ENCODE measurements at places on chromosomes 2 and 18.

- DNase-seq: no peak
These were observed 255.6 kb upstream of the OSR1 start for GRCh38 chr2:19614066-19614465.

- no peak for DNase-seq
These were observed 19.4 kb downstream of the OTOF start for GRCh38 chr2:26458365-26459042.

DNA sequence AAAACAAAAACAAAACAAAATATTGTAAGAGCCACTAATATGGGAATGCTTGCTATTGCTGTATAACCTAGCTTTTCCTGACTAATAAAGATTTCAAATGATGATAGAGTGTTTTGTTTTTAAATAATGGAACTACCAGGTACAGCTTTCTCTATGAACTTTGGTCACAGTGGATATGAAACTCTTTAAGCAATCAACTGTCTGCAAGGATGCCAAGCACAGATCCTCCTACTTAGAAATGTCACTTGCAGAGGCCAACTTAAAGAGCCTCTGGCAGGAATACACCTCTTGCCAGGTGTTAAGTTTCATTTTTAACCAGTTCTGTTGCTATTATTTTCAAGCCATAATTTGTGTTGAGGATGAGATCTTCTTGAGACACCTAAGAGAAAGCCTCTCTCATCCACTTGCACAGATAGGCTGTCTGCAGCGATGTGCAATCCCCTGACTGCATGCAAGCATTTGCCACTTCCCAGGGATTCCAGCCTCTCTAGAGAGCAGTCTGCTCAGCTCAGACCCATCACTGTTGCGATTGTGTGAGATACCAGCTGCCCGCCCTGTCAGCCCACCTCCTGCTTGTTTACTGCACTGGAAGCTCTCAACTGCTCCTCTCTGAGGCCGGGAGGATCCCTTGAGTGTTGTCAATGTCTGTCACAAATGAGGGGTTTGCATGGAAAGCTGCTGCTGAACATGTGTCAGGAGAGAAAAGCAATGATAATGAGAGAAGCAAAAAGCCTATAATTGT, 86.1 kb upstream of the SCG2 start:
- DNase-seq: no peak

- no peak for DNase-seq
These were observed 93.8 kb upstream of the LDAH start for GRCh38 chr2:20916604-20917286.

All from KG1 (cell line).